RKO (cell line): ENCODE measurements at places on chromosomes 13 and 19.

DNA sequence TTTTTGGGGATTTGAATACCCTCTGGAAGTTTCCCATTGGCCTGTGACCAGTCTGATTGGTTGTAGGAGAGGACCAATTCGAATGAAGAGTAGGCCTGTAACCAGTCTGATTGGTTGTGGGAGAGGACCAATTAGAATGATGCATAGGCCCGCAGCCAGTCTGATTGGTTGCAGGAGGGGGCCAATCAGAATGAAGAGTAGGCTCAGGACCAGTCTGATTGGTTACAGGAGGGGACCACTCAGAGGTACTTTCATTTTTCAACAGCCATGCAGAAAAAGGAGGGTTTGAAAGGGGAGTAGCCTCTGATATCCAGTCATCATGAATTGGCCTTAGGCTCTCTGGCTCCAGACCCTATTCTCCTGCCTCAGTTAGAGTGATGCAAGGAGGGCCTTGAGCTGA is 30.4 kb upstream of the SLC1A5 start:
- DNase-seq, result peak; percentile 46

GRCh38 chr13:113142876-113143275 is 15.6 kb upstream of the PROZ start:
- no peak for DNase-seq

DNA sequence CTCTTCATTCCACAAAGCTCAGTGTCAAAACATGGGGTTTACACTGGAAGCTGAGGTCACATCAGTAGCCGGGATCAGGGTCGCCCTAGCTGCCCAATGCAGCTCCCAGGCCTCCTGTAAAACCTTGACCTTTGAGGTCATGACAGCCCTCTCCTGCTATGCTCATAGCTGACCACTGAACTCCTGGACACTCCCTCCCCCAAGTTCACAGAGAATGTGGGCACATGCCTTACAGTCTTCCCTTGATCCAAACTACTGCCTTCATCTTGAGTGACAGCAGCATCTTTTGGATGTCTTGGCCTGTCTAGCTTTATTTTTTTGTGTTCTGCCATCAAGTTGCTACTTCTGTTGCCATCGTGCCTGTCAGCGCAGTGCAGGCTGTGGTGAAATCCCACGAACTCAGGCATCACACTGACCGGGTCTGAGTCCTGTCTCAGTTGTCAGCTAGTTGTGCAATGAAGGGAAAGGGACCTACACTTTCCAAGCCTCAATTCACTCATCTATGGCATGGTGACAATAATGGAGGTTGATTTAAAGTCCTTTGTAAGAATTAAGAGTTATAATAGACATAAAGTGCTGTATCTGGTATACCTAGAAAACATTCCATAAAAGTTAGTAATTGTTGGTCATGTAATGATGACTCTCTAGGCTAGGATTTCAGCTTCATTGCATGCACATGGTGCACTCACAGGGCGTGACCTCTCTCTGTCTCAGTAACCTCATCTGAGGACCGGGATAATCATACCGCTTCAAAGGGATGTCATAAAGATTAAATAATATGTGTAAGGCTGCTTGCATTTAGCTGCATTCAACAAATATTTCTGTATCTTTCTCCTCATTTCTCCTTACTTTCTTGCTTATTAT is 16.4 kb upstream of the ALOX5AP start:
- DNase-seq, result peak; percentile 77

DNA sequence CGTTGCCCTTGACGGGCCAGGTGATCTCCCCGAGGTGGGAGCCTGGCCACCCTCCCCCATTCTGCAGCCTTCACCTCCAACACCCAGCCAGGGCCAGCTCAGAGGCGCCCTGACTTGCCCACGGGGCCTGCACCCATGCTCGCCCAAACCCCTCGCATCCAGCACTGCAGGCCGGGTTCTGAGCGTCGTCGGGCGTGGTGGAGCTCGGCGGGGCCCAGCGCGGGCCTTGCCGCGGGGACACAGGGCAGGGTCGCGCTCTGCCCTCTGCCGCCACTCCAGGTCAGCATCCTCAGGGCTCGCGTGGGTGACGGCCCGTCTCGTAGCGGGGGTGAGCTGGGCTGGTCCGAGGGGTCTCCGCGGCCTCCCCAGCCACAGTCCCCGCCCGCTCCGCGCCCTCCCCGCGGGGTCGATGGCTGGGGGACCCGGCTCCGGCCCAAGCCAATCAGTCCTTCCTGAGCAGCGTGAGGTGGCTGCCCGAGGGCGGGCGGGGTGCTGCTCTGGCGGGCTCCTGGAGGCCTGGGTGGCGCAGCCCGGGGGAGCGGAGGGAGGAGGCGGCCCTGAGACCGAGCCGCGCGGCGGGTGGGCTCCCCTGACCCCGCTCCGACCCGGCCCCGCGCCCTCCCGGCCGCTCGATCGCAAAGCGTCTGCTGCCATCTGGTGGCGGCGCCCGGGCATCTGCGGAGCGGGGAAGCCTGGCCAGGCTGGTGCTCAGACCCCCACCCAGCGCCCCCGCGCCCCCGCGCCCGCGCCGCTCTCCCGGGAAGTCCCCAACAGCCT is 61.4 kb downstream of the CCNE1 start:
- DNase-seq, result peak; percentile 35

GRCh38 chr19:31160336-31160926 is 188.8 kb downstream of the TSHZ3 start:
- no peak for DNase-seq
